SW 1271 (cell line): ENCODE measurements at places on chromosomes 6 and 20.

DNA sequence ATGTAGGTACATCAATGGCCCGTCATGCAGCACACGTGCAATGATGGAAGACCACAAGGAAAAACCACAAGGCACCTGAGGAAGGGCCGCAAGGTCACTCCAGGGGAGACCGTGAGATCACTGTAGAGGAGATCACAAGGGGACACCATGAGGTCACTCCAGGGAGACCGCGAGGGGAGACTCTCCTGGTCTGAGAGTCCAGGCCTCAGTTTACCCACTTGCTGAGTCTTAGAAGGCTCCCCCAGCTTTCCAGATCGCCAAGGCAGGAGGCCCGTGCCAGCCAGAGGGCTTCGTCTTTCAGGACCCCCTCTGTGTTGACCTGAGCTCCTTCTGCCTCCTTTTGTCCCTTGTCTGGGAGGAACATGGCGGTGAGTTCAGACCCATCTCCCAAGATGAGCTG lies 232.2 kb downstream of the ERMARD start:
- DNase-seq, result no peak

- DNase-seq, result no peak
Measured at GRCh38 chr6:52304983-52305390, 20.4 kb upstream of the MCM3 start.

DNA sequence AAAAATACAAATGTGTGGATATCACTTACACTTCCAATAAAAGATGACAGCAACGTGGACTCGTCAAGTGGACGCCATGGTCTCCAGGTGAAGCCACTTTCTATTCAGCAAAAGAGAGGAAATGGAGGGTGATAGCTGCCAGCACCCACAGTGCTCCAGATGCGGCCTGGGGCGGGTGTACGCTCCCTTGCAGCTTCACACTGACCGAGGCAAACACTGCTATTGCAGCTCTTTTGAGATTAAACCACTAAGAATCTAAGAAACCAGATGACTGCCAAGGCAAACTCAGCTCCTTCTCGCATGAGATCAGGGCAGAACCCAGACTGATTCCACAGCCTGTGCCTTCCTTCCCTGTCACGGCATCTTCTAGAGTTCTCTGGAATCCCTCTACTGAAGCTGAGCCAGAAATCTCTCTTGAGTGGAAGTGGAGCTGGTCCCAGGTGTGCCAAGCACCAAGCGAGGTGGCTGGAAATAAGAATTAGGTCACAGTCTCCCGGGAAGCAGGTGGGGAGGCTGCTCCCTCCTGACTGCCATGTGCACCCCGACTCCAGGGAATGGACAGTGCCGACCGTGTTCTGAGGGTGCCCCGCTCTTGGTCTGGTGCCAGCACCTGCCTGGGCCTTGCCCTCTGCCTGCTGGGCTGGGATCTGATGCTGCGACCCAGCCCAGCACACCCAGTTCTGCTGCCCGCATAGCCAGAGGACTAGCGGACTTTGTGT lies 90.1 kb upstream of the AFDN start:
- no peak for DNase-seq

DNA sequence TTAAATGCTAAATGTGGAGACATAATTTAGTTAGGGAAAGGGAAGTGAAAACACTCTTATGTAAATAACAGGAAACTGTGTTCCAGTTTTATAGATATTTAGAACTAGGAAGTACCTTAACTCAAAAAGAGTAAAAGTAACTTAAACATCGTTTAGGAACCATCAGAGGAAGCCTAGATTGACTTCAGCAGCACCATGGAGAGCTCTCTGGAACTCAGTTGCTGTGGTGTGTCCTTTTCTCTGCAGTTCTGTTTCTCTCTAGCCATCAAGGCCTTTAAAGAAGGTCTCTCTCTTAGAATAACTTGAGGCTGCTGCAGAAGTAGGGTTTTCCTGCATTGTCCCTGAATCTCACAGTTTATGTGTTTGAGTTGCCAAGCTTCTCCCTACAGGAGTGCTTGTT lies 26.9 kb downstream of the CLVS2 start:
- DNase-seq, result no peak

- DNase-seq, result no peak
Measured at GRCh38 chr6:31691078-31691463, 10.2 kb upstream of the LY6G5C start.

- DNase-seq, result no peak
Measured at GRCh38 chr6:13234130-13234529, 94.2 kb downstream of the TBC1D7 start.

DNA sequence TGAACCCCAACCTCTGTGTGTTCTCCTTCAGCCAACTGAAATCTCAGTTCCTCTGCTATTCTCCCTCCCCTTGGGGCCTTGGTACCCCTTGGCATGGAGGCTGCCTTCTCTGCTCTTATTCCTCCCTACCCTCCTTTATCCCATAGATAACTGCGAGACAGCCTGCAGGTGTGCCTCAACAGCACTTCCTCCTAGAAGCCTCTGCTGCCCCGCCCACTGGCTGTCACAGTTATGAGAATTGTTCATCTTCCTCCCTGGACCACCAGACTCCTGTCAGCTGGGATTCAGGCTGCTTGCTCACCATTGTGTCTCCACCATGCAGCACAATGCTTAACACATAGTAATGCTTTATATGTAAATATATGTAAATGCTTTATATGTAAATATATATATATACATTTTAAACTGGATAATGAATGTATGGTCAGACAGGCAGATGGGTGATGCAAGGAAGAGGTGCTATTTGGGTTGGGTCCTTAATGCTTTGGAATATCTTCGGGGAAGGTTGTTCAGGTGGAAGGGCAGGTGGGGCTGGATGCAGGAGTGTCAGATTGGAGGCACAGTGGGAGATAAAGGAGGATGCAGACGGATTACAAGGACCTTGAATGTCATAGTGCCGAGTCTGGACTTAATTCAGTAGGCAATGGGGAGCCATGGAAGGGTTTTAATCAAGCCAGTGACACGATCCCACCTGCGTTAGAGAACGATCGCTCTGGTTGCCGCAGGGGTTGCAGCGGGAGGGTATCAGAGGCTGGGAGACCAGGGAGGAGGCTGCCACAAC lies 4.9 kb downstream of the CDH22 start:
- DNase-seq, result no peak

GRCh38 chr20:50673466-50674137 lies 17.7 kb downstream of the RIPOR3 start:
- DNase-seq, result no peak

GRCh38 chr6:87220997-87221396 lies 65.6 kb downstream of the ZNF292 start:
- DNase-seq, result no peak

- no peak for DNase-seq
Measured at GRCh38 chr20:34574426-34574825, 15.9 kb downstream of the MAP1LC3A start.

DNA sequence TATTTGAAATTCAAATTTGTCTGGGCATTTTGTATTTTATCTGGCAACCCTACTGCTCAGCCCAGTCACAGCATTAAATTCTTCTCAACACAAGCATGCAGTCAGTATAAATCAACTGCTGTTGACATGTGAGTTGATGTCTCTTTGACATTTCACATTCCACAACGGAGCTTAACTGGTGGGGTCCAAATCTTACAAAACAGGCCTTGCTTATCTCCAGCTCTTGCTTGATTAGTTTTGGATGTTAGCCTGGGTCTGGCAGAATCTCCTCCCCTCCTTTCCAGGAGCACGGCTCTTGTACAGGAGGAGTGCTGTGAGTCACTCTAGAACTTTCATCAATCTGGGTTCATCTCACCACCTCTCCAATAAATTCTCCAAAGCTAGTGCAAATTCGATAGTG lies 80.8 kb upstream of the PHACTR1 start:
- DNase-seq, result no peak

GRCh38 chr6:39812853-39813533 lies 20.8 kb downstream of the DAAM2 start:
- no peak for DNase-seq

DNA sequence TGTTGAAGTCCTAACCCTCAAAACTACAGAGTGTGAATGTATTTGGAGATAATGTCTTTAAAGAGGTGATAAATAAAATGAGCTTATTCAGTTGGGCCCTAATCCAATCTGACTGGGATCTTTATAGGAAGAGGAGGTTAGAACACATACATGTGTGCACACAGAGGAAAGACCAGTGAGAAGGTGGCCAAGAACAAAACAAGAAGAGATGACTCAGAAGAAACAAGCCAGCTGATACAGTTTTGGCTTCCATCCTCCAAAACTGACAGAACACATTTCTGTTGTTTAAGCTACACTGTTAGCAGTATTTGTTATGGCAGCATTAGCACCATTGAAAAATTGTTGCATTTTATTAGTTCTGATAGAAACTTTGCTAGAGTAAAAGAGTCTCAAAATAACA lies 609.3 kb upstream of the IMPG1 start:
- no peak for DNase-seq

GRCh38 chr20:44704551-44704971 lies 10.6 kb upstream of the CCN5 start:
- no peak for DNase-seq

- DNase-seq, result no peak
Measured at GRCh38 chr6:13883966-13884365, 40.8 kb upstream of the RNF182 start.

GRCh38 chr20:316316-317068 lies 8.9 kb upstream of the SOX12 start:
- DNase-seq, result no peak

DNA sequence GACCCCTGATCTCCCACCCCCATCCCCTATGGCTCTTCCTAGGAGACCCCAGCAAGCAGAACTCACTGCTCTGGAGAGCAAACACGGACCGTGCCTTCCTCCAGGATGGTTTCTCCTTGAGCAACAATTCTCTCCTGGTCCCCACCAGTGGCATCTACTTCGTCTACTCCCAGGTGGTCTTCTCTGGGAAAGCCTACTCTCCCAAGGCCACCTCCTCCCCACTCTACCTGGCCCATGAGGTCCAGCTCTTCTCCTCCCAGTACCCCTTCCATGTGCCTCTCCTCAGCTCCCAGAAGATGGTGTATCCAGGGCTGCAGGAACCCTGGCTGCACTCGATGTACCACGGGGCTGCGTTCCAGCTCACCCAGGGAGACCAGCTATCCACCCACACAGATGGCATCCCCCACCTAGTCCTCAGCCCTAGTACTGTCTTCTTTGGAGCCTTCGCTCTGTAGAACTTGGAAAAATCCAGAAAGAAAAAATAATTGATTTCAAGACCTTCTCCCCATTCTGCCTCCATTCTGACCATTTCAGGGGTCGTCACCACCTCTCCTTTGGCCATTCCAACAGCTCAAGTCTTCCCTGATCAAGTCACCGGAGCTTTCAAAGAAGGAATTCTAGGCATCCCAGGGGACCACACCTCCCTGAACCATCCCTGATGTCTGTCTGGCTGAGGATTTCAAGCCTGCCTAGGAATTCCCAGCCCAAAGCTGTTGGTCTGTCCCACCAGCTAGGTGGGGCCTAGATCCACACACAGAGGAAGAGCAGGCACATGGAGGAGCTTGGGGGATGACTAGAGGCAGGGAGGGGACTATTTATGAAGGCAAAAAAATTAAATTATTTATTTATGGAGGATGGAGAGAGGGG lies 1.4 kb downstream of the LTA start:
- no peak for DNase-seq

GRCh38 chr6:91221072-91221720 lies 634.3 kb upstream of the MAP3K7 start:
- no peak for DNase-seq

- peak; percentile 47 for DNase-seq
Measured at GRCh38 chr6:42404484-42404883, 47.2 kb downstream of the TRERF1 start.

- peak; percentile 83 for DNase-seq
Measured at GRCh38 chr6:29632789-29633533, at the start of gene GABBR1. TSS of gene GABBR1 (minus strand) at chr6:29633183. CDS start at chr6:29632385, 798 bp downstream.

GRCh38 chr6:70557998-70558397 lies 8.7 kb upstream of the SDHAF4 start:
- DNase-seq, result no peak

GRCh38 chr6:86961455-86962200 lies 24.3 kb downstream of the HTR1E start:
- DNase-seq, result no peak

- DNase-seq, result no peak
Measured at GRCh38 chr6:83190626-83191025, 2.4 kb downstream of the PGM3 start.

DNA sequence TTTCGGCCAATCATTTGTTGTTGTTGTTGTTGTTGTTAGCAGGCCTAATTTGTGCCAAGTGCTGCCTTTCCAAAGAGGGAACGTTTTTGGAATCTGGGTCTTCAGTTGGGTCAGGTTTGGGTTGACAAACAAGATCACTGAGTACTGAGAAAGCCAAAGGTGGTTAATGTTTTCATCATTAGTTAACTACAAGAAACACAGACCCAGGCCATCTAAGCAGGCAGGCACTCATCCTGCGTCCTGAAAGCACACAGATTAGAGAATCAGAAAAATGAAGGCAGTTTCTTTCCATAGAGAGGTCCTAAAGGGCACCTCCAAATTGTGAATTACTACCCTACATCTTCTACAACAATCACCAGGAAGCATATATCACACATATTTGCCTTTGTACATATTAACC lies 15.1 kb upstream of the SIRPG start:
- no peak for DNase-seq

DNA sequence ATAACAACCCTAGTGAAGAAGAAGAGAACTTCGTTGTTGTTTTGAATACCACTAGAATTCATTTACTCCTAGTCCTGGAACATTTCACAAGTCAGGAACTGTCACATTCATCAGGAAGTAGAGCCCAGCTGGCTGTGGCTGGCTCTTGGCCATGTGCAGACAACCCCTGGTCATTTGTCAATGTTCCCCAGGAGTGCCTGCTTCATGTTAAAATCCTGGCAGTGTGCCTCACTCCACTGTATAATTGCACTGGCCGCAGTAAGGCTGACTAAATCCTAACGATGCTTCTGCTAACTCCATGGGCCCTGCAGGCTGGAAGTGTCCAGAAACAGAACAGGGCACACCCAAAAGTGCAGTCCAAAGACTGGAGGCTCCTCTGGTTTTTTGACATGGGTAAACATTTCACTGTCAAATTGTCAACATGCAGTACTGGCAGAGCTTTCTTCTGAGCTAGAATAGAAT lies 41.5 kb upstream of the ADGRF1 start:
- no peak for DNase-seq

DNA sequence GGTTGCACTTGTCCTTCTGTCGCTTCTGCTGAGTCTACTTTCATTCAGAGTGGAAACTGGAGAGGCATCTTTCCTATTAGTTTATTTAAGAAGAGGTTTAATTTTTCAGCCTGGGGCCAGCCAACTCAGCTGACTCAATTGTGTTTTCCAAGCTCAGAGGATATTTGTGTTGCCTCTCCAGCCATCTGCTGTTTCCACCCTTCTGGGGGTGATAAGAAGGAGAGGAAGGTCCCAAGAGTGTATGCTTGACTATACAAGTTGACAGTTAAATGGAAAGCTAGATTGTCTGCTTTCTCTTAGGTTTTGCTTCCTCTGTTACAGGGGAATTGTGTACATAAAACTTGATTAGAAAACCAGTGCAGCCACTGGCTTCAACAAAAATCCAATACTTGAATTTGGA lies 3.0 kb downstream of the PSMF1 start:
- DNase-seq, result no peak
